ENCODE measurements at places on chromosomes 6 and 20.
A peak's percentile ranks its signal among the peaks of the same experiment; 100 is the strongest.

- no peak for DNase-seq
Observed at GRCh38 chr6:133040803-133041419, 200.2 kb upstream of the EYA4 start.

DNA sequence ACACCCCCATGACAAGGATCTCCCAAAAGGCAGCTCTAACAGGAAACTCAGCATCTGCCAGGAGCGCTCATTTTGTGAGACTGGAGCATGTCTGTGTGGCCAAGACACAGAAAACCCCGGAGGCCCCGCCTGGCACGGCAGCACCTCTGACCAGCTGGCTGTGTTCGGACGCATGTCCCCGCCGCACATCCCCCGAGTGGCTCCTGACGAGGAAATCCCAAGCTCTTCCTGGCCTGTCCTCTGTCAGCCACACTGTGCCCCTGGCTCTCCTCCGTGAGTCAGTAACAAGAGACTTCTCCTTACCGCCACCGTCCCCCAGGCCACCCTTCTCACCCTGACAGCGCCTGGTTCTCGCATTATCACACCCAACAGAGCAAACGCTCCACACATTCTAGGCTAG, 14.4 kb downstream of the SLC2A4RG start:
- DNase-seq = no peak

DNA sequence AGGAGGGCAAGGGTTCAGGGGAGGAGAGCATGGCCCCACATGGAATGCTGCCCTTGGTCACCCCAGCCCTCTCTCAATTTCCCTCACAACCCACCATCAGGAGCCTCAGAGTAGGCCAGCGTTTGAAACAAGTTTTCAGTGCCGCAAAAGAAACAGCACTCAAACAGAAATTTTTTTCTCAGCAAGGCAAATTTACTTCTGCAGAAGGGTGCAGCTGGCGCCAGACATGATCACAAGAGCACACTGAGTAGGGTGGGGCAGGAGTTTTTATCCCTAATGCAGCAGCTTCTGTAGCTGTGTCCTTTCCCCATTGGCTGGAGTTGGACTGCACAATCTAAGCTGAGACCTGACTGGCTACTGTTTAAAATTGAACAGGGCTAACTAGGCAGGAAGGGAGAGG, 287.8 kb upstream of the CDYL start:
- DNase-seq = no peak

- no peak for DNase-seq
Observed at GRCh38 chr20:733861-734260, 34.4 kb downstream of the SLC52A3 start.

DNA sequence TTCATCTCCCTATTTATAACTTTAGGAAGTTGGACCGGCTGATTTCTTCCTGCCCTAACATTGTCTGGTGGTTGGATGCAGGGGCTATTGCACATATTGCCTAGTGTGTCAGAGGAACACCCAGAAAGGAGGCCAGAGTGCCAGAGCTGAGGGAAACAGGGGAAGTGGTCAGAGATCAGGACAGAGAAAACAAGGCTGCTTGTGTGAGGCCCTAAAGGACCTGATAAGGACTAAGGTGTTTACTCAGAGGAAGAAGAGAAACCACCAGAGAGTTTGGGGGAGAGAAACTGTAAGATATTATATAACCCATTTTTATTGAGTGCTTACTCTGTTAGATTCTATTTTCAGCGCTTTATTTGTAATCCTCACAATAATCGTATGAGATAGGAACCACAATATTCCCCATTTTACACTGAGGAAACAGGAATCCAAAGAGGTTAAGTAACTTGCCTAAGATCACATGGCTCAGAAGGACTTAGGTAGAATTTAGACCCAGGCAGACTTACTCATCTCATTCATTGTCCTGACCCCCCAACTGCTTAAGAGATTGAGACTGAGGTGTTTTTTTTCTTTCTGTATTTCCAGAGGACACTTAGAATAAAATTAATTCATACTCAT, 54.0 kb upstream of the REV3L start:
- no peak for DNase-seq

GRCh38 chr20:22717466-22717865, 133.1 kb upstream of the FOXA2 start:
- no peak for DNase-seq

DNA sequence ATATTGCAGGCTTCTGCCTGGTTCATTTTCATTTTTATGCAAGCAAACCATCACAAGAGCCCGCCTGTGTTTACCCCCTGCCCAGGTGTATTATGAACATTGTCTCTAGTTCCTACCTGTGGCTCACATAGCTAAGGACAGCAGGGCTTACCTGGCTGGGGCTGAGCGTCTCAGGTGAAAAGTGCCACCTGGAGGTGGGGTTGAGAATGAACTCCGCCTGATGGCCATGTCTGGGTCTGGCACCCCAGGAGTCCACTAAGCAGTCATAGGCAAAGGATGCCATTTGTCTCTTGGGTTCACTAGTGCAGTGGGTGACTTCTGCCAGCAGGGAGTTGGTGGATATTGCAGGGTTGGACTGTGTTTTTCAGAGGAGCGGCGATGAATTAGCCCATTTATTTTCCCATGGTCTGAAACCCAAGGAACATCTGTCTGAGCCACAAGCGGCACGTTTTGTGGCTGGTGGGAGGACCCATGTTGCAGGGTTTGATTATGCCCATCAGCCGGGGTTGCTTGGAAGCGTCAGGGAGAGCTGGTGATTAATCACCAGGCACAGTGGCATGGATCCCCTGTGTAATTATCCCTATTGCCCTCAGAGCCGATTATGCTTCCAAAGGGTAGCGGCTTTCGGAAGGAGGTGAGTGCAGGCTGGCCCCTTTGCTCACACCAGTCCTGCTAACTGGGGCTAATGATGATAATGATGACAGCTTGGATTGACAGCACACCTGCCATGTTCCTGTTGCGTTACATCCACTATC, 92.1 kb downstream of the CDH26 start:
- DNase-seq = peak; percentile 35

DNA sequence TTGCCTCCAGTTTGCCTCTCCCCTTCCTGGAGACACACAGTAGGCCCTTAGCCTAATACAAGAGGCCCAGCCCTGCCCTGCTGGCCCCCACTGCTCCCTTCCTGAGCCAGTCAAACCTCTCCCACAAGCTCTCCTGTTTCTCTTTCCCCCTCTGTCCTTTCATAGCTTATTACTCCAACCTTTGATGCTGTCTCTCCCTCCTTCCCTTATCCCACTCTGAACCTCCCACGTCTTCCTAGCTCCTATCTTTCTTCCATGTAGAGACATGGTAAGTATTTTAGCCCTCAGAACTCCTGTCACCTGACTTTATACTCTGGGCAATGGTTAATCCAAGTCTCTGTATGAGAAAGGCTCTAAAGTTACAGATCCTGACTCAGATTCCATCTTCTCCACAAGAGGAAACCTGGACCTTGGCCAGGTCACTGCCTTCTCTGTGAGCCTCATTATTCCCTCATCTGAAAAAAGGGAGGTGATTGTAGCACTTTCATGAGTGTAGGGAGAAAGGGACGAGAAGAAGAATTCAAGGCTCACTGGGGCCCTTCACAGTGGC, 6.7 kb downstream of the TGIF2 start:
- DNase-seq = no peak

DNA sequence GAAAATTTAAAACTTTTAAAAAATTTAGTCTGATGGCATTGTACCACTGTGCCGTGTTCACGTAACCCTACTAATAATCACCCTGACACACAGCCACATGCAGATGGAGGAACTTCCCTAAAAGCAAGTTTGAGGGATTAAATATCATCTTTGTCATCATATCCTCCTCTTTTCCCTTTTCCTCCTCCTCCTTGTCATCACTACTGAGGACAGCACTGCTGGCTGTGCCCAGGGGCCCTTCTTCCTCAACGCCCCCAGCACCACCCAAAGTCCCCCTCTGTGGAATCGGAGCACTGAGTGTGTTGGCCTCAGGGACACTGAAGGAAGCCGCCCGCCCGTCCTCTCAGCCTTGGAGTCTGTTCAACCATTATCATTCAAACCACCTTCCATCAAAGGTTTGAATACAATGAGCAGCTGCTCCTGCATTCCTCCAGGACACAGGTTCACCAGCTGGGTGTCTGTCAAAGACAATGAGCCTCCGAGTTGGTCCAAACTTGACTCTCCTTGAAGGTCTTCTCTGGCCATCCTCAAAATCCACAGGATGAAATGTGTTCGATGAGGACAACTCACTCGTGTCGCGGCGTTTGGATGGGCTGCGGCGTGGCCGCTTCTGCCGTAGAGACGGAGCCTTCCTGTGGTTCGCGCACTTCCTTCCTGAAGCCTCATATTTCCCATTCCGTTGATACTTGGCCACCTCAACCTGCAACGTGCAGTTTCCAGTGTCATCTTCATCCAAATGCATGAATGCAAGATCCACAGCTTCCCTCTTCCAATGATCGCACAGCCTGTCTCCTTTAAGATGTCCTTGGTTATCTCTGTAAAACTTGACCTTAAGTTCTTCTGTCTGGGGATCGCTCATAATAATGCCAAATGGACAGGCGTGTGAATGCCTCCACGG, 23.3 kb downstream of the NQO2 start:
- DNase-seq = peak; percentile 32

GRCh38 chr20:33815671-33816070, 4.5 kb downstream of the CHMP4B start:
- no peak for DNase-seq

DNA sequence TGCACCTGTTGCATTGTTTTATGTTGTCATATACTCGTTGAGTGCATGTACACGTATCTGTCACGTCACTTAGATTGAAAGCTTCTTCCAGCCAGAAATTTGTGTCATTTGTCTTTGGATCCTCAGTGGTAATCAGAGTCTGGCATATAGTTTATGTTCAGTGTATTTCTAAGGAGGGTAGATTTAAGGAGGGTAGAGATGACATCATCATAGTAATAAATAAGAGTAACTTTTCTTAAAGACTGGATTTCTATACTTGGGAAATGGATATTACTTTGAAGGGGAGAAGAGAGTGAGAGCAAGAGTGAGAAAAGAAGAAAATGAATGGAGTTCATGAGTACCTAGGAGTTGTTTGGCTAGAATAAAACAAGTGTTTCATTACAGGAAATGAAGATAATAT, 255.0 kb upstream of the SASH1 start:
- no peak for DNase-seq

- DNase-seq = peak; percentile 45
Observed at GRCh38 chr6:21947731-21948386, 349.0 kb downstream of the PRL start.

DNA sequence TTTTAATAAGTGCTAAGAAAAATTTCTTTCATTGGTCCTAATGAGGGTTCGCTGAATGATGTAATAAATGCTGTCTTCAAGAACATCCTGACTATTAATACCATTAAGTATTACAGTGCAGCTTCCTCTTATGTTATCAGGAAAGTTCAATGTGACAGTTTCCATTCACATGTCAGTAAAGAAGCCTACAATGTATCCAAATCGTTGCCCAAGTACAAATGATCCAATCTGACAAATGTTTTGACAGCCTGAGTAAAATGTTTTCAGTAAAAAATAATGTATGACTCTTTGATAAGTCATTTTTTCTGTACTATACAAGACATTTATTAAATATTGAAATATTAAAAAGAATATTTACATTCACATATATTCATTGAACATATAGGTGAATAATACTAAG, 496.1 kb upstream of the MANEA start:
- no peak for DNase-seq

DNA sequence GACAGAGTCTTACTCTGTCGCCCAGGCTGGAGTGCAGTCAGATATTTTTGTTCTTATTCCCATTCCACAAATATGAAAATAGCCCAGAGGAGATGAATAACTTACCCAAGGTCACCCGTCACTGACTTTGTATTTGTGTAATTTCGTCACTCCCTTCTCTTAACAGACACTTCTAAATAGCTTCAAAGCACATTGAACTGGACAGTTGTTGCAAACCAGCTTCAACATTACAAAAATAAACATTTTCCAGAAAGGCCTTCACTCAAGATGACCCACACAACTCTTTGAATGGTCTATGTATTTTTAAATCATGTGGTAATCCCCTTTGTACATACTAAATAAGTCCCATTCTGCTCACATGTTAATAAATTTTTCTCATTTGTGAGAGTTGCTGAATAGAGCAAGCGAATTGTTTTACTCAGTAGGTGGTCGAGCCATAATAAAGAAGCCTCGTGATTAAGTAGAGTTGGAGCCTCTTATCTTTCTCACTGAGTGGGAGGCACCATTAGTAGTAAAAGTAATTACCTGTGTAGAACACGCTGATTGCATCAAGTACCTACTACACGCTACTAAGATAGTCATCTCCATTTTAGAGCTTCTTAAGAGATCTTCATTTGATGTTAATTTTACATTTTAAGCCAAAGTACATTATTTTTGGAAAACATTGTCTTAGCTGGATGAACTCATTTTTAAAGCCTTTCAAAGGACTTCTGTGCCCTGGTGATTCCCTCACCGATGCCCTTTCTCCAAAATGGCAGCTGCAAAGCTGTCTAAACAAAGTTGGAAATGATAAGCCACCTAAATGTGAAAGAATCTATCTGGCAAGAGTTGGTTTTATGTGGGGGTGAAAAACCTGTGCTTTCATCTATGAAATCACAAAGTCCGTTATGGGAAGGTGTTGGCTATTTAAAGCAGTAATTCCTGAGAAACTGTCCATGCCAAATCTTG, 110.0 kb downstream of the TSHZ2 start:
- DNase-seq = peak; percentile 33

GRCh38 chr20:18719426-18719825, 94.2 kb upstream of the SCP2D1 start:
- DNase-seq = no peak

GRCh38 chr6:40431706-40432105, 155.5 kb downstream of the LRFN2 start:
- DNase-seq = no peak

DNA sequence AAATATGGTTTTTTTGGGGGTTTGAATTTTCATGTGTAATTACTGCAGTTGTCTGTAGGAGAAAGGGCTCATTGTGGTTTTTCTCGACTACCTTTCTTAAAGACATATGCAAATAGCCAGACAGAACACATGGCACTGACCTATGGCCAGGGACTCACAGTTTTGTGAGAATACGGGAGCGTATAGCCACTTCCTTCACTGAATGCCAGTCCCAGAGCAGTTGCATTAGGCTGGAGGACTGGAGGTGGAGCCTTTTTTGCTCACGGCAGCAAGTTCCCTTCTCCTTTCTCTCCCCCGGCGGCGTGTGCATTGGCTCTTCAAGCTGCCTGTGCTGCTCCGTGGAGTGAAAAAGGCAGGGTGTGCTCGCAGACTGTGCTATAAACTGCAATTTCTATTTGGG, 114.9 kb downstream of the AKAP7 start:
- DNase-seq = peak; percentile 92

DNA sequence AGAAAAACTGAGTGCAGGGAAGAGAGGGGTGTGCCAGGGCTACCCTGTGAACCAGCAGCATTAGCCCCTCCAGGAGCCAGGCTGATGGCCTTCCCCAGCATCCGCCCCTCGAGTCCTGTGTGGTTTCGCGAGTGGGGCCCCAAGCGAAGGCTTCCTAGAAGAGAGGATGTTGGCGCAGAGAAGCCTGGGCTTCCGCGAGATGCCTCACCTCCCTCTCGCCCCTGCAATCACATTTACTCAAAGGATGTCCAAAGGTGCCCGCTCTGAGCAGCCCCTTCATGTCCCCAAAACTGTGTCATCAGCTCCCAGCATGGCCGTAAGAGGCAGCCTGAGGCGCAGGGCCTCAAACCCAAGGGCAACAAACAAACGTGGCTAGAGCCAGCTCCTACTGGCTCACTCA, 111.7 kb downstream of the PREX1 start:
- no peak for DNase-seq
